Left kidney (tissue), 8 donors: ENCODE measurements at places on chromosomes 7 and 10. TPM values are rescaled to one million over a fixed set of nuclear protein-coding genes. Genes with fewer than 3 reads are reported as not detected.

GRCh38 chr10:127977357-127978009 lies 70.6 kb downstream of the PTPRE start:
- no peak for DNase-seq

GRCh38 chr7:99628471-99629465 lies 12.0 kb downstream of the ZSCAN25 start:
- no peak for DNase-seq

TACC2 gene
- 47.5 TPM for polyA plus RNA-seq

DNA sequence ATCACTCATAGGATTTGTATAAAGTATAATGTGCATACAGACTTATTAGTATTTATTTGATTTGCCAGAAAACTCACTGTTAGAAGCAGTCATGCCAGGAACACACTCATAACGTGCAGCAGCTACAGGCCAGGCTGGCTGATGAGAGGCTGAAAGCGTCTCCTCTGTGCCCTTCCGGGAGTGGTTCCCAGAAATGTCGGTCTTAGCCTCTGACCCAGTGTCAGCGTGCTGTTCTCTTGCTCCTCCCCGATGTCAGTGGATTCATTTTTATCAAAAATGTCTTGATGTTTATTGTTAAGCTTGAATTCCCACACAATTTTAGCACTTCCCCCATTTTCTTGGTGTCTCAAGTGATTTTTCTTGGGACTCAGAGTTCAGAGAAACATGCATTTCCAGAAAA lies 33.3 kb upstream of the GARS1 start:
- no peak for DNase-seq

TLL2 gene
- 0.78 TPM for polyA plus RNA-seq
